ENCODE measurements at places on chromosomes 2 and 18.

GRCh38 chr2:167253025-167253424 is 364.7 kb downstream of the XIRP2 start:
- DNase-seq, result no peak

GRCh38 chr2:216426938-216427337 is 14.7 kb downstream of the SMARCAL1 start:
- no peak for DNase-seq

GRCh38 chr18:76709659-76710645 is 112.4 kb upstream of the ZNF236 start:
- peak; percentile 48 for DNase-seq

GRCh38 chr2:155703917-155704316 is 628.6 kb downstream of the NR4A2 start:
- DNase-seq, result no peak

Data from activated naive CD8-positive, alpha-beta T cell treated with anti-CD3 and anti-CD28 coated beads for 36 hours (primary cell).